ENCODE measurements at places on chromosomes 6 and 20. TPM values are rescaled to one million over a fixed set of nuclear protein-coding genes. Genes with fewer than 3 reads are reported as not detected.

DACT2 gene
- total RNA-seq = 4.2 TPM

GDAP1L1 gene
- total RNA-seq = under 0.01 TPM

PDE7B gene
- 4.4 TPM for total RNA-seq

KCNB1 gene
- total RNA-seq = 0.09 TPM

HLA-DRB1 gene
- 501 TPM for total RNA-seq

CYP21A2 gene
- 0.24 TPM for total RNA-seq

- H3K27me3 ChIP-seq = no peaks in the 10 kb centered on the region
- no peaks in the 10 kb centered on the region for H3K4me1 ChIP-seq
- no peaks in the 10 kb centered on the region for H3K36me3 ChIP-seq
- no peak overlapping the region for H3K27ac ChIP-seq
- H3K4me3 ChIP-seq = no peak overlapping the region
Measured at GRCh38 chr20:46820682-46821081, 74.0 kb upstream of the EYA2 start.

GRCh38 chr20:16955462-16955861 lies 207.3 kb downstream of the OTOR start:
- H3K27ac ChIP-seq = no peak overlapping the region
- H3K36me3 ChIP-seq = no peaks in the 10 kb centered on the region
- no peak for DNase-seq
- no peaks in the 10 kb centered on the region for H3K4me1 ChIP-seq

GRCh38 chr6:18263418-18264218 lies 712 bp downstream of the DEK start:
- H3K4me3 ChIP-seq = peak overlapping the region; percentile 97
- DNase-seq = peak; percentile 53
- H3K27ac ChIP-seq = peak overlapping the region; percentile 98
- no peaks in the 10 kb centered on the region for H3K27me3 ChIP-seq
- H3K36me3 ChIP-seq = no peaks in the 10 kb centered on the region

GRCh38 chr20:49163696-49164095 lies 24.4 kb downstream of the STAU1 start:
- H3K27ac ChIP-seq = no peak overlapping the region
- peaks cover 16% of the 10 kb centered on the region for H3K36me3 ChIP-seq
- DNase-seq = no peak
- no peaks in the 10 kb centered on the region for H3K4me1 ChIP-seq
